ENCODE measurements at places on chromosomes 3 and 15.

GRCh38 chr3:112770032-112770626 lies 76.5 kb downstream of the CD200R1L start:
- peak; percentile 83 for DNase-seq

- DNase-seq: no peak
These were observed 168.4 kb upstream of the VEPH1 start for GRCh38 chr3:157671656-157672055.

GRCh38 chr3:109442531-109442930 lies 105.2 kb upstream of the DPPA4 start:
- no peak for DNase-seq

DNA sequence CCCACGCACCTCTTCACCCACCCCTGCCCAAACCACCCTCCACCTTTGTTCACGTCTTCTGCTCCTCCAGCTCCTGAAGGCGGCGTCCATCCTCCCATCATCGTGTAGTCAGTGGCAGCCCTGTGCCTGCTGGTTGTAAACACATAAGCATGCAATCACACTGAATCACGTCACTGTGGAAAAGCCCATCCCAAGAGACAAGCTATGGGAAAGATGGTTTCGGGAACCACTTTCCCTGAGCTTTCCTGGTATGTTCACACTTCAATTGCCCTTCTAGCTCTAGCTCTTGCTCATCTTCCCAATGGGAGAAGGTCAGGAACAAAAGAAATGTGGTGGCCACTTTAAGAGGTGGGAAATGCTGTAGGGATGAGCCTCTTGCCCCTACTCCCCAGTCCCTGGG lies 14.4 kb upstream of the GOLGA8J start:
- DNase-seq: no peak

DNA sequence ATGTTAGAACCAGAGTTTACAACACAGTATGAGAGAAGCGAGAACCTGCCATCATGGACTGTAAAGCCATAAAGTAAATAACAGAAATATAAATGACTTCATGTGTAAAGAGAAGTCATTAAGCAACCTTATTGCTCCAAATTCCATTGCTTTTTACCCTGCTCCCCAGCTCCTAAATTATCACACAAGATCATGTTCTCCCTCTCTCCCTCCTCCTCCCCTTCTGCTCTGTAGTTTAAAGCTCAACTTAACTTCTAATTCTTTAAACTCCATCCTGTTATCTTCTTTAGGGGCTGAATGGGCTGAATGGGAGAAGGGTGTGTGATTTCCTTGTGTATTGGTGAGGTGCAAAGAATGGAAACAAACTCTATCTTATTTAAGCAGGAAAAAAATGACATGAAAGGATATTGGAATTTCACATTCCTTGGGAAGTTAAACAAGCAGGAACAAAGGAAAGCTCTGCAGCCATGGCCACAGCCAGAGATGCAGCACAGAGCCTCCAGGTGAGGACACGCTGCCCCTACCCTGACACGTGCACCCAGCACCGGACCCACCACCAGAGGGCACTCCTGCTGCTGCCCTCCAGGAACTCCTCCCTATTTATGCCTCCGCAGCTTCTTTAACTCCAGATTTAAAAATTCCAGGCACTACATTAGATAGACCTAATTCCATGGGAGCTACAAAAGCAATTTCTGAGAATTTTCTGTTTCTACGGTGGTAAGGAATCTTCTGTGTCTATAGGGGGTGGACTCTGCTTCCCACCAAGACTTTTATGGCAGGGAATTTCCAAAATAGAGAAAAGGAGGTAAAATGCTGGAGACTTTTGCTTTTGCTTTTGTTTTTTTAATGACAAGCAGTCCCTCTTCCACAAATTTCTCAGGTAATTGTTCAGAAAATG lies 76.9 kb upstream of the ABI3BP start:
- peak; percentile 38 for DNase-seq

- DNase-seq: peak; percentile 96
These were observed 22.8 kb downstream of the MYO1E start for GRCh38 chr15:59349680-59350420.

DNA sequence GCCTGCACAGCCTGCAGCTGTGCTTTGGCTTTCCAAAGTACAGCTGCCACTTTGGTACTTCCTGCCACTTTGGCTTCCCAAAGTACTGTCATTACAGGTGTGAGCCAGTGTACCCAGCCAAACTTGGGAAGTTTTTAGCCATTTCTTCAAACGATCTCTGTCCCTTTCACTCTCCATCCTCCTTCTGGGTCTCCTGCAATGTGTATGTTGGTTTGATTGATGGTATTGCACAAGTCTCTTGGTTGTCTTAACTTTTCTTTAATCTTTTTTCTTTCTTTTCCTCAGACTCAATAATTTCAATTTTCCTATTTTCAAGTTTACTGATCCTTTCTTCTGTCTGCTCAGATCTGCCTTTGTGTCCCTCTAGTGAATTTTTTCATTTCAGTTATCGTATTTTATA lies 99.3 kb upstream of the CFAP20DC start:
- no peak for DNase-seq

DNA sequence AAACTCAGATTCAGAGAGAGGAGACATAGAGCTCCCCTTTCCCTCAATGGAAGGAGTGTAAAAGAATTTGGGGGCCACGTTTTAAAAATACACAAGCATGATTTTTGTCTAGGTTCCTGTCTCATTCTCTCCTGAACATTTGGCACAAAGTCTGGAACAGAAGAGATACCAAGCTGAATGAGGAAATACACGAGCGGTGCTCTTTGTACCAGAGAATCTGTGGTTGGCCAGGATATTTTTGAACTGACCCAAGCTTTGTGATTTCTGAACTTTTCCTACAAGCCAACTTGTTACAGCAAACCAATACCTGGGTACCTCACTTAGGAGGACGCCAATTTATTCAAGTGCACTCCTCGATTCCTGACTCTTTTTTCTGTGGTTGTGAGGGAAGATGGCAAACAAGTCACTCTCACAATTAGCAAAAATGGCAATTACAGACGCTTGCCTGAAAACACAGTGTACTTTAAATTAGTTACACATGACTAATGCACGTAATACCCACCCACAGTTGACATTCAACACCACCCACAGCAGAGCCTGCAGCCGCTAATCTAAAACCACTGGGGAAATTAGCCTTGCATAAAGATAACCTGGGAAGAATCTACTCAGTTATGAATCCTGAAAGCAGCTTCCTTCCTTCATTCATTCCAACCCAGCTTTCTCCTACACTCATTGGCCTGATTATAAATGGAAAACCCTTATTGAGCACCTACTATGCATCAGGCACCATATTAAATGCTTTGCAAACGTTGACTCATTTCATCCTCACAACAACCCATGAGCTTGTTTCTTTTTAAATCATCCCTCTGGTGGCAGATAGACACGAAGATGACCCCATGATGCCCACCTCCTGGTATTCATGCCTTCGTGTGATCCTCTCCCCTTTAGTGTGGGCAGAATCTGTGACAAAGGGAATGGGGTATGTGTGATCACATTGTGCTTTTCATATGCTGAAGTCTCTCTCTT lies 293.5 kb downstream of the KBTBD8 start:
- no peak for DNase-seq

DNA sequence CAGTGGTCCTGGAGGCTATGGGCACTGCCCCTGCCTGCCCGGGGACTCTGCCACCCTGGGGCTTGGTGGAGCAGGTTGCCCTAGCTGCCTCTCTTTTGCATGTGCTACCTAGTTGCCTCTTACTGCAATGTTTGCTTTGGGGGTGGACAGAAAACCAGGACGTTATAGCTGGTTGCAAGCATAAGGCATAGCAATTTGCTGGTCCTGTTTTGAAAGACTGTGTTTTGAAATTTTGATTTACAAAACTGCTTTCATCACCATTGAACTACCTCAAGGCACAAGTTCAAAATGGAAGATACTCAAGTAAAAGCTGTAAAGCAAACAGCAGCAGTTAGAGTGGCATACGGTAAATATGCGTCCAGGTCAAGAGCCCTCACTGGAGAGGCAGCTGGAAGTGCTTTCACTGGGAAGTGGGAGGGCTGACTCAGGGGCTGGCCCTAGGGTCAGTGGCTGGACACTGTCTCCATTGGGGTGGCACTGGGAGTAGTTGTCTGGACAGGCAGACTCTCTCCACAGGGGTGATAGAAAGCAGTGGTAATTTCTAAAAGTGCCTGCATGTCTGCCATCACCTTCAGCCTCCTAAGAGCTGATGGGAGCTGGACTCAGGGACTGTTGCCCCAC lies 138.1 kb downstream of the CHDH start:
- no peak for DNase-seq

GRCh38 chr3:84245789-84246188 lies 713.0 kb upstream of the CADM2 start:
- DNase-seq: no peak

DNA sequence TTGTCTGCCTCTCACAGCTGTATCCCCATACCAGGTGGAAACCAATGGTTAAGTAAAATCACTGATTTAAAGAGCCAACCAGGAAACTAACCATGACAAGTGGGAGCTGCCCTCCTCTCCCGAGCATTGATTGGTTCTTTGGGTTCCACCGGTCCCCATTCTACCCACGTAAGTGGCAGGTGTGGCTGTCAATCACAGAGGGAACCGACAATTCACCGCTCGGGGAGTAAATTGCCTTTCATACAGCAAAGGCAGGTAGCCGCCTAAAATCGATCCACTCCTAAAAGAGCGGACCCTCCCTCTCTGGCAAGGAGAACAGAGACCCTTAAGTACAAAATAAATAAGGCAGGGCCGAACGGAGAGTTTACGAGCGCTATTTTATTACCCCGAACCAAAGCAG lies 1.2 kb downstream of the ERC2 start:
- DNase-seq: peak; percentile 90

DNA sequence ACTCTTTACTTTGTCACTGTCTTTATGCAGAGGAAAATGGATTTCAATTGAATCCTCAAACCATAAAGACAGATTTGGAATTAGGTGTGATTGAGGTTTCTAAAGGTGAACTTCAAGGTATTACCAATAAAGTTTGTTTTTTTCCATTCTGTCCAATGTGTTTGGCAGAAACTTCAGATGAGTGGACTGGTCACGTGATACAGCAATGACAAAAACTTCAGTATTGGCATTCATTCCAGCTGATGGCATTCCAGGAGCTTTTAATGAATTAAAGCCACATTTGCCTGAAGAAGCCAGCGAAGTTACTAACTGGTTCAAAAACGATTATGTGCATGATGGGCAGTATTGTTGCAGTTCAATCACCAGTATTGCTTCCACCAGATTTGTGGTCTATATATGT lies 4.5 kb upstream of the MASP1 start:
- no peak for DNase-seq

DNA sequence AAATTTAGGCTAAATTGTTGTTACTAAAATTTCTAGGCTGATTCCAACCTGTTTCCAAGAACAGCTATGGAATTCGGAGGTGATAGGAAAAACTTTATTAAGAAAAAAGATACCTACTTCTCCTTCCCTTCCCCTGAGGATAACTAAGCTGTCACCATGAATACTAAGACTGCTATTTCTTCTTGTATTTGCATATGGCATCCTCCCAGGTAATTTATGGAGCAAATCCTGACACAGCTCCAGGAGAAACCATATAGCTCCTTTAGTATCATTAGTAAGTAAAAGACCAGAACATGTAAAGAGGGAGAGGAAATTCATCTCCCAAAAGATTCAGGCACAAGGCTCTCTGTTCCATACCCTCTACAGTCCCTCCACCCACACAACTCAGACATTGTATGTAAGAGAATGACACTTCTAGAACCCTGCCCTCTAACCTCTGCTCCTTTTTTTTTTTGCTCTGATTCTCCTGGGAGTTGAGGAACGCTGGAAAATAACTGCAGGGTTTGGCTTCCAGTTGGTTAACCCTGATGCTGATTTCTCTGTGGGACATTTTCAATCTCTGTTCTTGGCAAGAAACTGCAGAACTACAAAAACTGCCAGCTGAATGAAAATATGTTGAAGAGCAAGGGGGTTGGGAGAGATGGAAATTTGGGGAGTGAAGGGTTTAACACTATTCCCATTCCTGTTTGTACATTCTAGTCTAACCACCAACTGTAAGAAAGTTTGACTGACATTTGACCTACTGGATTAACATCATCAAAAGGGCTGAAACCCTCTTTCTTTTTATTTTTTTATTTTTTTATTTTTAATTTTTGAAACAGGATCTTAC lies 14.2 kb upstream of the MAGI1 start:
- no peak for DNase-seq

DNA sequence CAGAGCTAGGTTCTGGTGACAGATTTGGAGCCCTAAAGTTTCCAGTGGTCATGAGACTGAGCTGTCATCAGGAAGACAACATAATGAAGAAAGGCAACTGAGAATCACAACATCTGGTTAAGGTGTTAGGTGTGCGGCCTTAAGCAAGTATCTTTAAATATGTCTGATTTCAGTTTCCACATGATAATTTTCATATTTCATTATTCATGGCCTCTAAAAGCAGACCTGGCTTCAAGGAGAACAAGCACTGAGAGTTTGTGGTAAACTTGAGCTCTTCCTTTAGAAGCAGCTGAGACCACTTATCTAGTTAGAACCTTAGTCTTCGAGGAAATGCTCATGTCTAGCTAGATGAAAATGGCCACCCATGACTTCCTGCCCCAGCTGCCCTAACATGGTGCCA lies 25.7 kb upstream of the MYLK start:
- no peak for DNase-seq

DNA sequence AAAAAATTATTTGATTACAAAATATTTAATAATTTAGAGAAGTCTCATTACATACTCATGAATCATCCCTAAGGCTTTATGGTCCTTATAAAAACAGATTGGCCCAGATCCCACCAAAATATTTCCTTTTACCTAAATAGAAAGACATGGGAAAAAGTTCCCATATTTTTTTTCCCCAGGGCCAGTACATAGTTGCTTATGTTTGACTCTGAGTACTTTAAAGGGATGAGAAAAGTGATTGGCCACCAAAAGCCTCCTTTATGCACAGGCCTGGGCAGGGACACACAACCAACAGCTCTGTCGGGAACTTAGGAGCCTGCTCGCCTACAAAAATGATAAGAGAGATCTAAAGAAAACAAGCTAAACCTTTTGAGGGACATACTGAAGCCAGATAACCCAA lies 22.3 kb downstream of the KCNAB1 start:
- no peak for DNase-seq

DNA sequence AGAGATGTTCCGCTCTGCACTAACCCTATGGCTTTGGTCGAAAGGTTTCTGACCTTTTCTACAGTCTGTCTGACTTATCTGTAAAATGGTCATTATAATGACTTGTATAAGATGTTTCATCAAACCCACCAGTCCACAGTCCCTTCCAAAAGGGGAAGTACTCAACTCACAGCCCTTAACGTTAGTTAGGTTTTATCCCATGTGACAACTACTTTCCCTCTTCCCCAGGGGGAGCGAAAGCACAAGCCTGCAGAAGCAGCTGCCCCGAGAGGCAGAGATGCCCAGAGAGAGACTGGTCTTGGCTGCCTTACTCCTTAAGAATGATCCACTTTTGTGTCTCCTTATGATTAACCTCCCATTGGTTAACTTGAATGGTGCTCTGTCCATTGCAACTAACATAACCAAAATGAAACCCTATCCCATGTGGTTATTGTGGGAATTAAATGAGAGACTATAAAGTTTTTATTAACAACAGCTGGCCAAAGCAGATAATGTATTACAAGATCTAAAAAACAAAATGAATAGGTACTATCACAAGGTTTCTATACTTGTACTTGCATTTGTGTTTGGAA lies 6.4 kb downstream of the ASTE1 start:
- DNase-seq: no peak
